ENCODE measurements at places on chromosomes 13 and 19.
A peak's percentile ranks its signal among the peaks of the same experiment; 100 is the strongest.

DNA sequence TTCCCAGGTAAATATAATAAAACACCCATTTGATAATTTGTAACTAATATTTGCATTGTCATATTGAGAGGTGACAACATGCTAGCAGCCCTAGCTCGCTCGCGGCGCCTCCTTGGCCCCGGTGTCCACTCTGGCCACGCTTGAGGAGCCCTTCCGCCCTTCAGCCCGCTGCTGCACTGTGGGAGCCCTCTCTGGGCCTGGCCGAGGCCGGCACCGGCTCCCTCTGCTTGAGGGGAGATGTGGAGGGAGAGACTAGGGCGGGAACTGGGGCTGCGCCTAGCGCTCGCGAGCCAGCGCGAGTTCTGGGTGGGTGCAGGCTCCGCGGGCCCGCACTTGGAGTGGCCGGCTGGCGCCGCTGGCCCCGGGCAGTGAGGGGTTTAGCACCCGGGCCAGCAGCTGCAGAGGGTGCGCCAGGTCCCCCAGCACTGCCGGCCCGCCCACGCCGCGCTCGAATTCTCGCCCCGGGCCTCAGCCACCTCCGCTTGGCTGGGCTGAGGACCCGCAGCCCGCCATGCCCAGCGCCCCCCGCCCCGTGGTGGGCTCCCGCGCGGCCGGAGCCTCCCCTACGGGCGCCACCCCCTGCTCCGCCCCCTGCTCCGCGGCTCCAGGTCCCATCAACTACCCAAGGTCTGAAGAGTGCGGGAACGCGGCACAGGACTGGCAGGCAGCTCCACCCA is 594.4 kb downstream of the SLITRK6 start:
- no peaks in the 10 kb centered on the region for H3K4me1 ChIP-seq
- H3K27me3 ChIP-seq, result no peaks in the 10 kb centered on the region
- no peaks in the 10 kb centered on the region for H3K36me3 ChIP-seq
- H3K4me3 ChIP-seq, result no peak overlapping the region

- H3K4me1 ChIP-seq, result peaks cover 6% of the 10 kb centered on the region
- peaks cover 8% of the 10 kb centered on the region for H3K36me3 ChIP-seq
- no peak for DNase-seq
Observed at GRCh38 chr19:7863971-7864689, 10.1 kb downstream of the PRR36 start.

DNA sequence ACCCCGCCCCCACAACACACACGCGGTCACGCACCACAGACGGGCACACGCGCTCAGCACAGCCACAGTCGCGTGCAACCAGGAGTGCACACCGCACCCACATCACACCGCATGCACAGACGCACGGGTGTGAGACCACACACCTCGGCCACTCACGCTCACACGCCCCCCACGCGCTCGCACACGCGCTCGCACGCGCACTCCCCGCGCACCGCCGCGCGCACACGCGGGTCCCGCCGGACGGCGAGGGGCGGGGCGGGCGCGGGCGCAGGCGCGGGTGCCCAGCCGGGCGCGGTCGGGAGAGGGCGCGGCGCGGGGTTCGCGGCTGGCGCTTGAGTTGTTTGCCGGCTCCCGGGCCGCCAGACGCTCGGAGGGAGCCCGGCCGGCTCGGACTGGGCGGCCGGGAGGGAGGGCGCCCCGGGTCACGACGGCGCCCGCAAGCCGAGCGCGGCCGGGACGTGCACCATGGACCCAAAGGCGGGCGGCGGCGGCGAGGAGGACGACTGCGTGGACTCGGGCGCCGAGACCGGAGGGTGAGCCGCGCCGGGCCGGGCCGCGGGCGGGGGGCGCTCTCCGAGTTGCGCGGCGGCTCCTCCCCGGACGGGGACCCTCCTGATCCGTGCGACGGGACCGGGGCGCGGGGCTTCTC is at the start of gene FAM124A:
Gene FAM124A, plus strand, starts transcription at position 362 of the 649 bp plus-strand sequence. Its CDS starts 104 bp downstream, at position 466.
- H3K27ac ChIP-seq, result no peak within 1 kb of the TSS
- DNase-seq, result peak; percentile 53
- H3K4me3 ChIP-seq, result peak within 1 kb of the TSS; percentile 62
- H3K4me1 ChIP-seq, result peaks cover 6% of the 10 kb centered on the region

- no peaks in the 10 kb centered on the region for H3K36me3 ChIP-seq
- H3K27ac ChIP-seq, result no peak overlapping the region
- no peaks in the 10 kb centered on the region for H3K4me1 ChIP-seq
- H3K4me3 ChIP-seq, result no peak overlapping the region
- peaks cover 95% of the 10 kb centered on the region for H3K27me3 ChIP-seq
- no peak for DNase-seq
Observed at GRCh38 chr13:77388944-77389624, 62.2 kb upstream of the MYCBP2 start.

DNA sequence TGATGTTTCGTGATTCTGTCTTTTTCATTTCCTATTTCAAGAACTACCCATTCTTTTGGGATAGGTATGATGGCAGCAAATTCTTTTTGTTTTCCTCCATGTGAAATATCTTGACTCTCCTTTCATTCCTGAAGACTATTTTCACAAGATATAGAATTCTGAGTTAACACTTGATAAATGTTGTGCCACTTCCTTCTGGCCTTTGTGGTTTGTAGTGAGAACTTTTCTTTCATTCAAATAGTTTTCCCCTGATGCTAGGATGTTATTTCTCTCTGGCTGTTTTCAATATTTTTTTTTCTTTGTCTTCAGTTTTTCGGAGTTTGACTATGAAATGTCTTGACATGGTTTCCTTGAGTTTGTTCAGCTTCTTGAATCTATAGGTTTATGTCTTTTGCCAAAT is 8.3 kb upstream of the TUBGCP3 start:
- peaks cover 6% of the 10 kb centered on the region for H3K36me3 ChIP-seq
- DNase-seq, result no peak
- no peak overlapping the region for H3K4me3 ChIP-seq
- H3K27me3 ChIP-seq, result peaks cover 47% of the 10 kb centered on the region
- no peaks in the 10 kb centered on the region for H3K4me1 ChIP-seq

GRCh38 chr19:51123381-51123800 is 1.3 kb upstream of the SIGLEC9 start:
- no peak overlapping the region for H3K4me3 ChIP-seq
- no peaks in the 10 kb centered on the region for H3K4me1 ChIP-seq
- H3K27me3 ChIP-seq, result no peaks in the 10 kb centered on the region
- H3K36me3 ChIP-seq, result no peaks in the 10 kb centered on the region

GRCh38 chr13:113158946-113159345 is 498 bp downstream of the PROZ start:
- H3K4me1 ChIP-seq, result no peaks in the 10 kb centered on the region
- no peaks in the 10 kb centered on the region for H3K36me3 ChIP-seq
- no peak overlapping the region for H3K4me3 ChIP-seq
- DNase-seq, result no peak
- no peak overlapping the region for H3K27ac ChIP-seq

- no peaks in the 10 kb centered on the region for H3K27me3 ChIP-seq
- no peak overlapping the region for H3K27ac ChIP-seq
- no peak overlapping the region for H3K4me3 ChIP-seq
- DNase-seq, result no peak
- no peaks in the 10 kb centered on the region for H3K36me3 ChIP-seq
Observed at GRCh38 chr13:34064456-34065205, 246.7 kb downstream of the RFC3 start.

GRCh38 chr13:73738626-73739025 is 395.6 kb downstream of the KLF12 start:
- DNase-seq, result no peak
- no peaks in the 10 kb centered on the region for H3K27me3 ChIP-seq
- H3K27ac ChIP-seq, result no peak overlapping the region
- no peaks in the 10 kb centered on the region for H3K4me1 ChIP-seq
- no peaks in the 10 kb centered on the region for H3K36me3 ChIP-seq
- no peak overlapping the region for H3K4me3 ChIP-seq

GRCh38 chr19:13100031-13100588 is 2.5 kb downstream of the LYL1 start:
- peaks cover 5% of the 10 kb centered on the region for H3K4me1 ChIP-seq
- no peak overlapping the region for H3K4me3 ChIP-seq
- no peak for DNase-seq
- no peaks in the 10 kb centered on the region for H3K36me3 ChIP-seq
- H3K27me3 ChIP-seq, result no peaks in the 10 kb centered on the region

DNA sequence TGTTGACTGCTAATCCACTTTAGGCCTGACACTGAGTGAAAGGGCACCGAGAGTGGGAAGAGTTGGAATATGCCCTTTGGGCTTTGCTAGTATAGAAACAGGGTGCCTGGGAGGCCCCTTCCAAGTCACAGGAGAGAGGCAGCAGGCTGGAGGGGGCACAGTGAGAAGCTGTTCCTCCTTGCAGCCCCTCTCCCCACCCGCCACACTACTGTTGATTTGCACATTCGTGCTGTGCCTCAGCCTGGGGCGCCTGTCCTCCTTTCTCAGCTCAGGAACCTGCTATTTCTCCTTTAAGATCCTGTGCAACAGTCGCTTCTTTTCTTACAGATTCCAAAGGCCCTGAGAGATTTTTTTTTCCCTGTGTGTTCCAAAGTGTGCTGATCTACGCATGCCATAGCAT is 2.8 kb upstream of the B3GLCT start:
- H3K36me3 ChIP-seq, result no peaks in the 10 kb centered on the region
- no peaks in the 10 kb centered on the region for H3K27me3 ChIP-seq
- H3K27ac ChIP-seq, result no peak overlapping the region
- DNase-seq, result no peak

GRCh38 chr19:17948514-17948900 is 15.7 kb downstream of the CCDC124 start:
- no peaks in the 10 kb centered on the region for H3K36me3 ChIP-seq
- peak overlapping the region; percentile 83 for H3K4me3 ChIP-seq
- DNase-seq, result no peak
- H3K27ac ChIP-seq, result no peak overlapping the region

DNA sequence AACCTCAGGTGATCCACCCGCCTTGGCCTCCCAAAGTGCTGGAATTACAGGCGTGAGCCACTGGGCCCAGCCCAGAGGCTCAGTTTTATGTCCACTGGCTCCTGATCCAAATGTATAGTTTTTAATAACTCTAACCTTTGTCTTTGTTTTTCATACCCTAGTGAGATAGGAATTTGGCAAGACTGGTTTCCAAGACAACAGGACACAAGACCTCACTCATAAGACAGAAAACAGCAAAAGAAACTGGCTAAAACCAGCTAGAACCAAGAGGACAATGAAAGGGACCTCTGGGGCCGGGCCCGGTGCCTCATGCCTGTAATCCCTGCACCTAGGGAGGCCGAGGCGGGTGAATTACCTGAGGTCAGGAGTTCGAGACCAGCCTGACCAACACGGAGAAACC is 27.6 kb downstream of the CPT1C start:
- no peak overlapping the region for H3K4me3 ChIP-seq
- H3K36me3 ChIP-seq, result no peaks in the 10 kb centered on the region
- H3K4me1 ChIP-seq, result no peaks in the 10 kb centered on the region
- no peaks in the 10 kb centered on the region for H3K27me3 ChIP-seq

GRCh38 chr19:35027851-35028599 is 2.2 kb upstream of the SCN1B start:
- peaks cover 24% of the 10 kb centered on the region for H3K27me3 ChIP-seq
- peak; percentile 56 for DNase-seq
- no peak overlapping the region for H3K27ac ChIP-seq
- peaks cover 13% of the 10 kb centered on the region for H3K36me3 ChIP-seq

GRCh38 chr13:27583645-27584044 is 36.7 kb downstream of the LNX2 start:
- peaks cover 13% of the 10 kb centered on the region for H3K36me3 ChIP-seq
- no peaks in the 10 kb centered on the region for H3K27me3 ChIP-seq
- H3K4me1 ChIP-seq, result peaks cover 9% of the 10 kb centered on the region
- DNase-seq, result no peak
- H3K27ac ChIP-seq, result no peak overlapping the region

DNA sequence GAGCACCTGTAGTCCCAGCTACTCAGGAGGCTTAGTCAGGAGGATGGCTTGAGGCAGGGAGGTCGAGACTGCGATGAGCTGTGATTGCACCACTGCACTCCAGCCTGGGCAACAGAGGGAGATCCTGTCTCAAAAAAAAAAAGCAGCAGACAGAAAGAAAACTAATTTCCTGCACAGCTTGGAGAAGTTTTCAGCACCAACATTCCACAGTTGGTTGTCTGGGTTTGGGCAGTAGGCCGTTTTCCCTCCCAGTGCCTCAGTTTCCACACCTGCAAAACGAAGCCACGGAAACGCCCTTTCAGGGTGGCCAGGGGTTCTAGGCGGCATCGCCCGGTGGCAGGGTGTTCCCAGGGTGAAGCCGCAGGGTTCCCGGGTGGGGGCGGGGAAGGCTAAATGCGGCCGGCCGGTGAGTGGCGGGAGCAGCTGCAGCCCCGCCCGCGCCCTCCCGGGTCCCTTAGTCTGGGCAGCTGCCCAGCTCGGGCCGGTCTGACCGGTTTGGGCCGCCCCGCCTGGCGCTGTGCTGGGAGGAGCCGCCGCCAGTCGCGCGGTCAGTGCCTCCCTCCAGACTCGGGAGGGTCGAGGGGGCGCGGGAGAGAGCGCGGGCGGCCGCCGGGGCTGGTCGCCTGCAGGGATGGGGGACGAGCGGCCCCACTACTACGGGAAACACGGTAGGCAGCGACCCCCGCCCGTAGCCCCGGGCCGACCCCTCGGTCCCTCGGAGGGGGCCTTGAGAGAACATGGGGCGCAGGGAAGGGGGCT is at the start of gene SLC44A2:
Gene SLC44A2, plus strand, starts transcription at position 551 of the 759 bp plus-strand sequence. Its CDS starts 81 bp downstream, at position 632.
- peak within 1 kb of the TSS; percentile 31 for H3K27ac ChIP-seq
- peak within 1 kb of the TSS; percentile 69 for H3K4me3 ChIP-seq
- DNase-seq, result peak; percentile 56
- H3K27me3 ChIP-seq, result no peaks in the 10 kb centered on the region

DNA sequence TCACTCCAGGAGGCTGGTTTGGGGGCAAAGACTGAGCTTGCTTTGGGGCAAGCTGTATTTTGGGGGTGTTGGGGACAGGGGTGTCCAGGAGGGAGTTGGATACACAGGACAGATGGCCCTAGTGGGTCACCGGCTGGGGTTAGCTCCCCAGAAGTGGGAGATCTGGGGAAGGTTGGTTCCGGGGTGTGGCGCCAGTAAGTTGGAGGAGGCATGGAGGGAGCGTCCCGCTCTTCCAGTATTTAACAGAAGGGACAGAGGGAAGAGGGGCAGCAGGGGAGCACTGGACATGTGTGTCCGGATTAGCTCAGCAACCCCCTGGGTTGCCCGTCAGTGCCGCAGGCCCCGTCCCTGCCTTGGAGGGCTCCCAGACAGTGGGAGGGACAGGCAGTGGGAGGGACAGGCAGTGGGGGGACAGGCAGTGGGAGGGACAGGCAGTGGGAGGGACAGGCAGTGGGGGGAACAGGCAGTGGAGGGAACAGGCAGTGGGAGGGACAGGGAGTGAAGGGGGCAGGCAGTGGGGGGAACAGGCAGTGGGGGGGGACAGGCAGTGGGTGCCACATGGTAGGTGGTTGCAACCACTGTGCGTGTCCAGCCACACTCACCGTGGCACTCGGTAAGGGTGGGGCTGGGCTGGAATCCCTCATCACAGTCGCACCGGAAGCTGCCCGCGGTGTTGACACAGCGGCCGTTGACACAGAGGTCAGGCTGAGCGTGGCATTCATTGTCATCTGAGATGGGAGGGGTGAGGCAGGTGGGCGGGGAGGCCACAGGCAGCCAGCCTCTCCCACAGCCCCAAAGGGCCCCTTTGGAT is 33.2 kb downstream of the CCL25 start:
- H3K36me3 ChIP-seq, result no peaks in the 10 kb centered on the region
- H3K27me3 ChIP-seq, result no peaks in the 10 kb centered on the region
- no peaks in the 10 kb centered on the region for H3K4me1 ChIP-seq
- H3K4me3 ChIP-seq, result no peak overlapping the region
- no peak for DNase-seq
- no peak overlapping the region for H3K27ac ChIP-seq

GRCh38 chr13:40330950-40331349 is 335.5 kb downstream of the FOXO1 start:
- DNase-seq, result peak; percentile 58
- H3K27ac ChIP-seq, result peak overlapping the region; percentile 78
- H3K27me3 ChIP-seq, result no peaks in the 10 kb centered on the region
- no peak overlapping the region for H3K4me3 ChIP-seq
- peaks cover 28% of the 10 kb centered on the region for H3K4me1 ChIP-seq
- peaks cover 26% of the 10 kb centered on the region for H3K36me3 ChIP-seq
